ENCODE measurements at places on chromosomes 7 and 10. TPM values are rescaled to one million over a fixed set of nuclear protein-coding genes. Genes with fewer than 3 reads are reported as not detected.

DNA sequence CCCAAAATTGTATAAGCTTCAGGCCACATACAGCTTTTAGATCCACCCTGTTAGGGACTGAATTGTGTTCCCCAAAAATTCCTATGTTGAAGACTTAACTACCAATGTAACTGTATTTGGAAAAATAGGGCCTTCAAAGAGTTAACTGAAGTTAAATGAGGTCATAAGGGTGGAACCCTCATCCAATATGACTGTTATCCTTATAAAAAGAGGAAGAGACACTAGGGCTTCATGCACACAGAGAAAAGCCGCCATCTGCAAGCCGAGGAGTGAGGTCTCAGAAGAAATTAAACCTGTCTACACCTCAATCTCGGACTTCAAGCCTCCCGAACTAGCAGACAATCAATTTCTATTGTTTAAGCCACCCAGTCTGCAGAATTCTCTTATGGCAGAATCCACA is 317.9 kb upstream of the NFE2L3 start:
- no peak for DNase-seq

GRCh38 chr7:73556208-73557107 is 1.0 kb downstream of the BCL7B start:
- no peak for DNase-seq

DNA sequence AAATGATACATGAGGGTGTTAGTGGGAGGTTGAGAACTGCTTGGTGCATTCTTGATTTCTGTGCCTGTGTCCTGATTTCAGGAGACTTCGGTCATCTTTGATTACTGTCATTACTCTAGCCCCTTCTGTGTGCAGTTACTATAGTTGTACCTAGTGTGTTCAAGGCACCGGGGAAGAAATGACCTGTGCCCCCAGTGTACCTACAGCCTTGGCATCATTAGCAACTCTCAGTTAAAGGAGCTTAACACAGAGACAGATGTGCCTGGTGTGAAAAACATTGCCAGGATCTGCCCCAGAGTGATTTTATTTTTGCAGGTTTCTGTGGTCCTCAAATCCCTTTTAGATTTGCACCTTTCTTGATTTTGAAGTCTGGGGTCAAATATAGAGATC is 62.2 kb downstream of the ARID5B start:
- DNase-seq, result no peak

GRCh38 chr10:3579845-3580244 is 205.2 kb downstream of the KLF6 start:
- DNase-seq, result no peak

DNA sequence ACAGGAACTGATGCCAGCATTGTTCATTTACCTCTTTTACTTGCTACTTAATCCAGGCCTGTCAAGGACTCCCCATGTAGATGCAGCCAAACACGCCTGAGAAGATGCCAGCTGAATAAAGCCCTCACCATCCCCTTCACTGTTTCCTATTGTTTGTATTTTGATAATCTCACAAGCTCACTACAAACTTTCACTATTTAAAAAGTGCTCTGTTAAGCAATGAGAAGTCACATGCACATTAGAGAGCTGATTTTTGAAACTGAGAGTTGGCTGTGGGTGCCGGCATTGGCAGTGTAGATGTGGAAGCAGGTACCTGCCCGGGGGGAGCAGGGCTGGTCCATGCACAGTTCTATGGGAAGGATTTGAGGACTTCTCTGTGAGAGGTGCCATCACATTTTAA is 169.8 kb upstream of the GRB10 start:
- no peak for DNase-seq

- DNase-seq, result no peak
These were observed 5.3 kb downstream of the PTPN12 start for GRCh38 chr7:77542409-77542808.

GRCh38 chr7:20945451-20945850 is 158.8 kb upstream of the SP8 start:
- DNase-seq, result no peak

DNA sequence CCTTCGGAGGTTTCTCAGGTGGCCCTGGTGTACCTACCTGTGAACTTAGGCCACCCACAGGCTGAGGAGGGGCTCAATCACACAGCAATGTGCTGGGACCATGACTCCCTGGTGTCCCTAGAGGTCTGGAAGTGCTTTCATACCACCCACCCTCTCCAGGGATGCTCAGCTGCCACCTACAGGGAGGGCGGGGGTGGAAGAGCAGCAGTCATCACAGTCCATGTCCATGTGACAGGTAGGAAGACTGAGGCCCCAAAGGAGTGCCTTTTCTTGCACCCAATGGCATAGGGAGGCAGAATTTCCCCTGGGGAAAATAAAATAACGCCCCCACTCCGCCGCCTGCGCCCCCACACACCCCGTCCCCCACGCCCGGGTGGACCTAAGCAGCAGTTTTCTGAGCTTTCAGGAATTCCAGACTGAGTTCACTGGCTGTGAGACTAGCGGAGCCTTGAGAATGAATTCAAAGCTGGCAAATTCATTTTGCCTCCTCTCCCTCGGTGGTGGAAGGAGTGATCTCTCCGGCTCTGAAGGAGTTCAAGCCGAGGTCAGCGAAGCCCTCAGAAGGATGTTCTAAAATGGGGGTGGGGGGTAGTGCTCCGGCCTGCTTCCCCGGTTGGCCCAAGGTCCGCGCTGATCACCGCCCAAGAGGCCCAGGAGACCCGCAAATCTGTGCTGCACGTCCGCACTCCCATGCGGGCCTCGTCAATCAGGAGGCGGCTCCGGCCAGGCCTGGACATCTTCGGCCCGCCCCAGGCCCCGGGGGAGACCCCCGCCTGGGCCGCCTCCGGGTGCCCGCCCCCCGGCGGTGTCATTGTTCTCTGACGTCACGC is 2.1 kb upstream of the ZMIZ1 start:
- DNase-seq, result peak; percentile 54

DNA sequence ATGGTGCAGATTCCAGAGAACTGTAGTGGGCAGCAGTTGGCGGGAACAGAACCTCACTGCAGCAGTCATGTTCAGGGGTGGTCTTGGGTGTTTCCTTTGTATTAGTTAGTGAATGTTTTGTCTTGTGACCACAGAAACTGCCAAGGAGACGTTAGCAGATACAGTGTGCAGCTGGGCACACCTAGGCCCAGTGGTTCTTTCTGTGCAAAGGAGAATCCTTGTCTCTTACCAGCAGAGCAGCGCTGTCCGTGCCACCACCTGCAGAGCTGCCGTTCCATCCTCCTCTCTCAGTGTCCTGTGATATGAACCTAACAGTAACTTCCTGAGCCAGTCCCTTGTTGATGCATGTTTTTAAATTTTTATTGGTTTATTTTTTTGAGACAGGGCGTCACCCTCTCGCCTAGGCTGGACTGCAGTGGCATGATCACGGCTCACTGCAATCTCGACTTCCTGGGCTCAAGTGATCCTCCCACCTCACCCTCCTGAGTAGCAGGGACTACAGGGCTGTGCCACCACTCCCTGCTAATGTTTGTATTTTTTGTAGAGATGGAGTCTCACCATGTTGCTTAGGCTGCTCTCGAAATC is 60.6 kb downstream of the WDR37 start:
- no peak for DNase-seq

ALOX5 gene
- total RNA-seq, result 12.4 TPM

CISD1 gene
- 25.7 TPM for total RNA-seq
